ENCODE measurements at places on chromosomes 5 and 9.

DNA sequence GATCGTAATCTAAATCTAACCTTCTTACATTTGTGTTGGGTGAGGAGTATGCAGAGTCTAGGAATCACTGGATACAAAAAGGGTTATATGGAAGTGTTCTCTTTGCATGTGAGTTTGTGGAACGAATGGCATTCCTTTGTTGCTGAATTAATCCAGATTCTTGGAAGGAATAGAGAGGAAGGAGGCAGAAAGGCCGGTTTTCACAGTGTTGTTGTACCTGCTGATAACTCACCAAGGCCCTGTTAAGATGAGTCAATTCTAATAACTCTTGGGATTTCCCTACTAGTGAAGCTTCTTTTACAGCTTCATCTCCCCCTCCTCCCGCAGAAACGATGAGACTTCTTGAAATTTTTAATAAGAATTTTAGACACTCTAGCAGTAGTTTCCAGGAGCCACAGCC is 84.0 kb downstream of the ZSWIM6 start:
- no peak for DNase-seq

DNA sequence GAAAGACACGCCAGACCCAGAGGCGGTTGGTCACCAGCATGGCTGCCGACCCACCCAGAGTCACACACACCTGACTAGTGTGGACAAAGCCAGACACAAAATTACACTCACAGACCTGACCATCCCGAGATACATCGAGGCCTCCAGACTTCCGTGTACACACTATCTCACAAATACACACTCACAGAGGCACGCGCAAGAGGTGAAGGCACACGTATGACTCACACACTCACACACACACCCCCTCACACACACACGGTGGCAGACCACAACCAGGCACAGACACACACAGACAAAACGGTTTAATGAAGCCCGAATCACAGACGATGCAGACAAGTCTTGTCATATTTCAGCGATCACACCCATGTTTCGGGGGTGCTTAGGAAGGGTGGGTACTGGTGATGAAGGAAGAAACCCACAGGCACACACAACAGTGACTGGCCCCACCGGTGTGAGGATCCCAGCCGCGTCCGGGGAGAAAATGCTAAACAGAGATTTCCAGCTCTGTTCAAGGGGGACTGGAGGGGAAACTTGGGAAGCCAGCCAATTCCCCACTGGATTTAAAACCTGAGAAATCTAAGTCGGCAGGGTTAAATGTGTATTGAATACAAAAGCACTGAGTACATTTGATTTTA is 51.3 kb downstream of the CRB2 start:
- no peak for DNase-seq

- DNase-seq: no peak
These were observed 16.3 kb downstream of the FAM163B start for GRCh38 chr9:133592731-133593409.

GRCh38 chr5:158414333-158414762 is 555.4 kb upstream of the CLINT1 start:
- peak; percentile 41 for DNase-seq

Data from HCEC 1CT (cell line).